CD8-positive, alpha-beta memory T cell (primary cell): ENCODE measurements at places on chromosomes 11 and 22.

DNA sequence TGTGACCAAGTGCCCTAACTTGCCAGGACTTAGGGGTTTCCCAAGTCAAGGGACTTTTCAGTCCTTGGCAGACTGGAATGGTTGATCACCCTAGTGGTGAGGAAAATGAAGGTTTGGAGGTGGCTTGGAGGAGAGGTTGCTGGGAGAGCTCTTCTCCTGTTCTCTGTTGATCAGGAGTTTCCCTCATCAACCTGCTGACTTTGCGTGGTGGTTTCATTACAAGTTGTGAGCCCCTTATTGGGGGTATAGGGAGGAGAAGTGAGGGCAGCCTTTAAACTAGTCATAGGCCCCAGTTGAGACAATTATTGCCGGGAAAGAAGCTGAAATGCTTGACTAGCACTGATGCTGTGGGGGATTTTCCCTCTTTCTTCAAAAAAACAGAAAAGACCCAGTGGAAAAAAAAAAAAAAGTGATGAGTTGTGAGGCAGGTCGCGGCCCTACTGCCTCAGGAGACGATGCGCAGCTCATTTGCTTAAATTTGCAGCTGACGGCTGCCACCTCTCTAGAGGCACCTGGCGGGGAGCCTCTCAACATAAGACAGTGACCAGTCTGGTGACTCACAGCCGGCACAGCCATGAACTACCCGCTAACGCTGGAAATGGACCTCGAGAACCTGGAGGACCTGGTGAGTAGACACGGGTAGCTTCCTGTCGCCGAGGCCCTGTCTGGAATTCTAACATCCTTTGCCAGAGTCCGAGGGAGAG is at the start of gene CXCR5:
TSS of gene CXCR5 (plus strand) at position 525 of the 704 bp plus-strand sequence. CDS start at position 575, 50 bp downstream.
- no peak for DNase-seq

- no peak for DNase-seq
Observed at GRCh38 chr11:133058501-133058900, 473.8 kb downstream of the OPCML start.

DNA sequence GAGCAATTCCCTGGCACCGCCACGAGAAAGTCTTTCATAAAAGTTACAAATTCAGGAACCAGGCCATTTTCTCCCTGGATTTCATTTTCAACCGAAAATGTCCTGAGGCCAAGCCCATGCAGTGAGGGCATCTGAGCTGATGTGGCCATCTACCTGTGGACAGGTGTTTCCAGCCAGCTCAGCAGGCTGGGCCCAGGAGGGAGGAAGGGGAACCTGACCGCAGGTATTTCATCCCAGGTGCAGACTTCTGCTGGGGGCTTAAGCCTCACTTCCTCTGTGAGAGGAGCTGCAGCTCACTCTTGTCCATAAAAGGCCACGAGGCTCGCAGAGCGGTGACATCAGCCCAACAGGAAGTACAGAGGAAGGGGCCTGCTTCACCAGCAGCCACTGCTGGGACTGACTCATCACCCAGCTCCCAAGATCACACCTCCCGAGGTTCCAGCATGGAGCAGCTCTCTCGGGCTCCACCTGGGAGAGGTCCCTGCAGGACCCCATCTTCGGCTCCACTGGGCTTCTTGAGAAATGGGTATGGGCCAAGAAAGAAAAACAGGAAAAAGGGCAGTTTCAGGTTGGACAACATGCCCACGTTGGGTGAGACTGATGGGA is 56.4 kb downstream of the MYH9 start:
- DNase-seq = peak; percentile 76

DNA sequence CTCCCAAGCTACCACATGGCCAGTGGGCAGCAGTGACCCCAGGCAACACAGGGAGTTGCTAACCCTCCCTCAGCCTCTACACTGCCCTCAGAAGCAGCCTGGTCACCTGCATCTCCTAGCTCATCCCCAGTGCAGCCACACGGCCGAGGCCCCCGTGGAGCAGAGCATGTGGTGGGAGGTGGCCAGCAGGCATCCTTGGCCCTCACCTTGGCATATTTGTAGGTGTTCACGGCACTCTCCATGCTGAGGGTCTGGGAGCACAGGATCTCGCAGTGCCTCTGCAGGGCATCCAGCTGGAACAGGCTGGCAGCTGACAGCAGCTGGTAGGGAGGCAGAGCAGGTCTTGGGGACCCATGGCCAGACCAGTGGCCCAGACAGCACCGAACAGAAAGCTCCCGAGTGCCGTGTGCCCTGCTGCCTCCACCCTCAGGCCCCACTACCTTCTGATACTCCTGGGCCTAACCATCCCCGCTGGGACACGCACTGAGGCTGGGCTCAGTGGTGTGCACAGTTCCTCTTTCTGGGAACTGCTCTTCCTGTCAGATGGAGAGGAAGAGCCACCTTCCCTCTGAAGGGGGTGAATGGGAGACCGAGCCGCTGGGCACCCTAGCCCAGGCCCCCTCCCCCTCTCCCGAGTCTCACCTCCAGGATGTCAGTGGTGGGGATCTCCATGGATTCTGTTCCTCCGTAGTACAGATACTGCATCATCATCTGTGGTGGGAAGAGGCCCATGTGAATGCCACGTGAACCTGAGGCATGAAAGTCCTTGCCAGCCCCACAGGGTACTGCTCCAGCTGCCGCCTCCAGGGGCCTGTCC is 48.8 kb downstream of the NAT10 start:
- DNase-seq = no peak

DNA sequence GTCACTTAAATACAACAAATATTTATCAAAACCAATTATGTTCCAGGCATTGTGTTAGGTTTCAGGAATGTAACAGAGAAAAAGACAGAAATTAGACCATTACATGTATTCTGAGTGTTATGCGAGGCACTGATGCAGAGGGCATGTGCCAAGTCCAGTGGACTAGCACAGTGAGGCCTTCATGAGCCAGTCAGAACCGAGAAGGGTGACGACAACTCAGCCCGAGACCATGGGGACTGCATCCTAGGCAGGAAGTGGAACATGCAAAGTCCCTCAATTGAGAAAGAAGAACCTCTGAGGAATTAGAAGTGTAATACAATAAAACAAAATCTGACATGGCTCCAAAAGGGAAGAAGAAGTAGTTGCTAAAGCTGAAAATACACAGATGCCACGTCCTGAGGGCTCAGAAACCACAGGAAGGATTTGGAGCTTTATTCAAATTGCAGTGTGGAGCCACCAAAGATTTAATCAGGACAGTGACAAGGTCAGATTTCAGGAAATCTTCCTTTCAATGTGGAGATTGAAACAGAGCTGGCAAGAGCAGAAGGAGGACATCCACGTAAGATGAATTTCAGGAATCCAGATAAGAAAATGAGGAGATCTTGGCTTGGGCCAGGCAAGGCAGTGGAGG is 529.6 kb downstream of the NTM start:
- DNase-seq = no peak

- DNase-seq = no peak
Observed at GRCh38 chr11:20037396-20038153, 122.7 kb downstream of the DBX1 start.

GRCh38 chr11:126739499-126740145 is 260.9 kb downstream of the KIRREL3 start:
- DNase-seq = no peak

GRCh38 chr11:98296091-98296880 is 724.5 kb upstream of the CNTN5 start:
- DNase-seq = no peak

DNA sequence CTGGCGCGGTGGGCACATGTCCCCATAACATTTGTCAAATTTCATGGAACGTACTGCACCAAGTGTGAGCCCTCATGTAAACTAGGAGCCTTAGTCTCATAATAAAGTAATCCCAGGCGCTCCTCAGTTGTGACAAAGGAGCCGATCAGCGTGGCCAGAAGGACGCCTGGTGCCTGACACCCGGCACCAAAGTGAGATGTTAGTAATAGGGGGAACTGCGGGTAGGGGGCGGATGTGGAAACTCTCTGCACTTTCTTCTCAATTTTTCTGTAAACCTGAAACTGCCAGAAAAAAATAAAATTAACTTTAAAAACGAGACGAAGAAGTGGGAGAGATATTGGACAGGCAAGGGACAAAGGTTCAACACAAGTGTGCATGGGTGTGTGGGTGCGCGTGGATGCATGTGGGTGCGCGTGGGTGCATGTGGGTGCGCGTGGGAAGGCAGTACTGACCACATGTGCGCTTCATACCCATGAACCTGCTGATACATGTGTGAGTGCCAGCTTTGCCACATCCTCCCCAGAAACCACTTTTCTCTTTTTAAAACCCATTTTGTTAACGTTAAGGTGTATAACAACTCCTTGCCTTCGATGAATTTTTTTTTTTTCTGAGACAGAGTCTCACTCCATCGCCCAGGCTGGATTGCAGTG is 55.4 kb upstream of the LINC01488 start:
- DNase-seq = no peak

DNA sequence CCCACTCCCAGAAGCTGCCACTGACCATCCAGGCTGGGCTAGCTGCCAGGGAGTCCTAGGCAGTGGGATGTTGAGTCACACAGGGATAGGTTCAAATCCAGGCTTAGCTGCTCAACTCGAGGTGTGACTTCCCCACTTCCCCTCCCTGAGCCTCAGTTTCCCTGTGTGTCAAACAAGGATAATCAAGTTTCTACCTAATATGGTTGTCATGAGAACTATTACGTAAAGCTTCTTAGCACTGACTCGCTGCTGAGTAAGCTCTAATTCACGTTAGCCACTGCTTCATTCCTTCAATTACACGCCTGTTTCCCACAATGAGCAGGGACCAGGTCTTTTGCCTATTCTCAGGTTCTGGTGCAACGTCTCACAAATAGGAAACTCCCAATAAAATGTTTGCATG is 67.7 kb downstream of the SEZ6L start:
- no peak for DNase-seq
